GOT3 (cell line): ENCODE measurements at places on chromosomes 16 and 17.

DNA sequence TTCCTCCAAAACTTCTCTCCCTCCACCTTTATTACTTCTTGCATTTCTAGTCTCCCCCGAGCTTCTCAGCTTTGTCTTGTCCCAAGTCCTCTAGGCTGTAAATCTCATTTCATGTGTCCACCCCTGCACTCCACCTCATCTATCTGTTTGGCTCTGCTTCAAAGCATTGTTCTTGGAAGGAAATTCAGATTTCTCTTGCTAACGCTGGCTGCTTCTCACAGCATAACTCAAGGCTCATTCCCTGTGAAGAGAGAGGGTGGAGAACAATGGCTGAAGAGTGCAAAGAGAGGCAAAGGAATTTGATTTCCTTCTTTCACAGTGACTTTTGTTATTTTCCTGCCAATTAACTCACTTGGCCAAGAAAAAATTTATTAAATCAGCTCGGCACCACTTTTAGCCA is 476.5 kb downstream of the TMEM114 start:
- DNase-seq, result no peak

GRCh38 chr16:66511602-66512271 is 38.2 kb downstream of the TK2 start:
- DNase-seq, result no peak

DNA sequence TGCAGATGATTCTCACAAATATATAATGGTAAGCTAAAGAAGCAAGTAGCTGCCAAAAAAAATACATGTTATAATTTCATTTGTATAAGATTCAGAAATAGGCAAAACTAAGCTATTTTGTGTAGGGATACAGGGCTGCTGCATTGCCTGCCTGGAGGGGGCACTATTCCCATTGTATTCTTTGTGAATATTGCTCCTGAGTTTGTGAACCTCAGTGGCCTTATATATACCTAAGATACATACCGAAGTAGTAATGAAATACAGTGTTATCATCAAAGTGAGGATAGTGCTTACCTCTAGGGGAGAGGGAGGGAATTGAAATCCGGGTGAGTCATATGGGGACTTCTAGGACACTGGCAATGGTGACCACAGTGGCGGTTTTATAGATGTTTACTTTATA is 53.5 kb downstream of the C17orf58 start:
- DNase-seq, result no peak

- DNase-seq, result no peak
Observed at GRCh38 chr17:28634206-28634865, 10.6 kb downstream of the BLTP2 start.

DNA sequence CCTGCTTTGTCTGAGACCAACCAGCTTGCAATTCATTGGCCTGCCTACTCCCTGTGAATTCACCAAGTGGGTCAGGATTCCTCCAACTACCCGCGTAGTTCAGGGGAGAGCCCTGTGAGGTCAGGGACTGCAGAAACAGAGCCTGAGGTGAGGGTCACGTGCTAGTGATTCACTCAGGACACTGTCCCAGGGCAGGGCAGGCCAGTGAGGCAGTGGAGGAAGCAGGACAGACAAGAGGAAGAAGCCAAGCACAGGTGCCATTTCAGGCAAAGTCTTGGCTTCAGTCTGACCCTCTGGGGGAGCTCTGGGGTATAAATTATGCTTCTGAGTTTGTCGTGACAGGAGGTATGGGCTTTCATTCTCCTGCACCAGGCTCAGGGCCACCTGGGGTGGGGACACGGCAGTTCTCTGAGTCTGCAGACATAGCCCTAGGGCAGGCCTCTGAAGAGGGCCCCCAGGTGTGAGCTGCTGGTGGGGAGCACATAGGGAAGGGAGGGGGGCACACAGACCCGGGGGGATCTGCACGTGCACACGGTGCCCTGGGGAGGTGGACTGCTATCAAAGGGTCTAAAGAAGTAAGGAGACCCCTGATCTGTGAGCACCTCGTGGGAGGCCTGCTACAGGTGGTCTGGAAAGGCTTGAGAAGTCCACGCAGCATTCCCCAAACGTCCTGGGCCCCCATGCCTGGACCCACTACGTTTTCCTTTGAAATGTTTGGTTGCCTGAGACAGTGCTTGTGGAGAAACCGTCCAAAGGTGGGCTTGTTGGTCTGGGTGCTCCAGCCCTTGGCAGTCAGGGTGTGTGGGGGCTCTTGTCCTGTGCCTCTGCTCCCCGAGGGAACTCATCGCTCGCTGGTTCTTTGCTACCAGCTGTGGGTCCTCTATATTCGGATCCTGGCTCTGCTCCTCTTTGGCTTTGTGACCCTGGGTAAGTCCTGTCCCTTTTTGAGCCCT is 46.4 kb downstream of the NKD1 start:
- DNase-seq, result no peak

GRCh38 chr16:11256661-11257130 is 692 bp upstream of the SOCS1 start:
- peak; percentile 42 for DNase-seq

- no peak for DNase-seq
Observed at GRCh38 chr17:49511810-49512209, 16.7 kb downstream of the NGFR start.

DNA sequence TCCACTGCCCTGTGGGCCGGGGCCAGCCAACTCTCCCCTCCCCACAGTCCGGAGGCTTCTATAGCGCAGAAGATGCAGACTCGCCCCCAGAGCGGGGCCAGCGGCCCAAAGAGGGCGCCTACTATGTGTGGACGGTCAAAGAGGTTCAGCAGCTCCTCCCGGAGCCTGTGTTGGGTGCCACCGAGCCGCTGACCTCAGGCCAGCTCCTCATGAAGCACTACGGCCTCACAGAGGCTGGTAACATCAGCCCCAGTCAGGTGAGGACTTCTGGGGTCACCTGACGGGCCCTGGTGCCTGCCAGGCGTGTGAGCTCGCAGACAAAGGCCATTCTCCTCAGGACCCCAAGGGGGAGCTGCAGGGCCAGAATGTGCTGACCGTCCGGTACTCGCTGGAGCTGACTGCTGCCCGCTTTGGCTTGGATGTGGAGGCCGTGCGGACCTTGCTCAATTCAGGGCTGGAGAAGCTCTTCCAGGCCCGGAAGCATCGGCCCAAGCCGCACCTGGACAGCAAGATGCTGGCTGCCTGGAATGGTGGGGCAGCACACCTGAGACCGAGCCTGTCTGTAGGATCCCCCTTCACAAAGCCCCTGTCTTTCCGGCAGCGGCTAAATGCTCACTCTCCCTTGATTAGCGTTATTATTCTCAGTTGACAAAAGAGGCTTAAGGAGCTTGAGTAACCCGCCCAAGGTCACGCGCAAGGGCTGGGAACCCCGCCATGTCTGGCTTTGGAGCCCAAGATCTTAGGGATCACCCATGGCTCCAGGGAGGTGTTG is 3.9 kb downstream of the SPATA20 start:
- DNase-seq, result no peak

DNA sequence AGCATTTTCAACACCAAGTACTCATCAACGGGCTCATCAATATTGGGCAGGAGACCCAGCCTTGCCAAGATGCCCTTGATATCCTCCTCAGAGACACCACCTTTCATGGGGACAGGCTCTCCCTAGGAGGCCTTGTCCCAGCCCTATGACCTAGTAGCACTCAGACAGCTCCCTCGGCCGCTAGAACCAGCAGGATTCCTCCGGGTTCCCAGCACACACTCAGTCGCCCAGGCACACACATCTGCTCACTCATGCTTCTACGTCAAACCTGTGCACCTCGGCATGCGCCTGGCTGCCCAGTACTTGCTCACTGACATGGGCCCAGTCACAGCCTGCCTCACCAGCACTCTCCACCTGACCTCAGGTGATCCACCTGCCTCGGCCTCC is 17.0 kb downstream of the SRCIN1 start:
- DNase-seq, result no peak

DNA sequence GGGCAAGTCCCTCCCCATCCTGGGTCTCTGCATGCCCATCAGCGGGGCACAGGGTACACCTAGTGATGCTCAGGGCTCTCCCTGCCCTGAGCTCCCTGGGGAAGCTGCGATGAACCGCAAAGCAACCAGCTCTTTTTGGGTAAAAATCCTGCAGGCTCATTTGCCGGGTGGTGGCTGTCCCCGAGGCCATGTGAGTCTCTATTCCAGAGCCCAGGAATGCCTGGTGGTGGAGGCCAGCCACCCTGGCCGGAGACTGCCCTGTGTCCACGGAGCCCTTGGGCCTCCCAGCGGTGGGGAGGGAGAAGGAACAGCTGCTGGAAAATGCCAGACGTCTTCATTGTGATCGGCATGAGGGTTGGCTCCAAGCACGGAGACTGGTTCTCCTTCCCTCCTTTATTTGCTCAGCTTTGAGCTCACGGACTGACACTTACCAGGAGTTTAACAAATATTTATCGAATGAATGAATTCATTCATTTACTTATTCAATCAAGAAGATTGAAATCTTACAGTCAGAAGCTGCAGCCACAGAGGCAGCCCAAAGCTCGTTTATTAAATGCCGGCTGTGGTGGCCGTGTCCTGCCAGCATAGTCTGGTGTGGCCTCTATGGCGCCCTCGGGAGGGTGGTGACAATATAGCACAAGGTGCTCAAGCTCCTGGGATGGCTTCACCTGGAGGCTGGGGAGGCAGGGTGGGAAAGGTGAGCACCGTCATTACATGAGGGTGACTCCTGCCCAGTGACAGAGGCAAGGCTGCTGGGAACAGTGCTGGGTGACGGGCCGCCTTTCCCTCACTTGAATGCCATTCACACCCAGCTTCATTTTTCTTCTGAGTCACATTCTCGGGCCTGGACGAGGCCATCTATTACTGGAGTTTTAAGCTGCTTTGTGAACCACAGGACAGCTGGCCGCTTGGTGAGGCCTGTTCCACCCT is 31.1 kb upstream of the JPH3 start:
- DNase-seq, result no peak

DNA sequence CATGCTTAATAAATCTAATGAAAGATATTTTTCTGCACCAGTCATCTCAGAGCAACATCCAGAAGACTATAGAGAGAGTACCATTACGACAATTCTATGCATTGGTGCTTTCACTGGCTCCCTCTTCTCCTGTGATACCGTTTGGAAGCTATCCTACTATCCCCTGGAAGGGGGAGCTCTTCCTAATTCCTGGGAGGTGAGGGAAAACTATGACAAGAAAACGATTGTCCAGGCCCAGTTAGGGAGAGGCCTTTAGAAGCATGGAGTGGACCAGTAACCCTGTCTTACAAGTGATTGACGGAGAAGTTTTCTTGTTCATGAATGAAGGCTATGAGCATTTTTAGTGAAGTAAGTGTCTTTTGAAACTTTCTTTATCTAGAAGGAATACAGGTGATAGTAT is 150.2 kb downstream of the TANC2 start:
- DNase-seq, result no peak

DNA sequence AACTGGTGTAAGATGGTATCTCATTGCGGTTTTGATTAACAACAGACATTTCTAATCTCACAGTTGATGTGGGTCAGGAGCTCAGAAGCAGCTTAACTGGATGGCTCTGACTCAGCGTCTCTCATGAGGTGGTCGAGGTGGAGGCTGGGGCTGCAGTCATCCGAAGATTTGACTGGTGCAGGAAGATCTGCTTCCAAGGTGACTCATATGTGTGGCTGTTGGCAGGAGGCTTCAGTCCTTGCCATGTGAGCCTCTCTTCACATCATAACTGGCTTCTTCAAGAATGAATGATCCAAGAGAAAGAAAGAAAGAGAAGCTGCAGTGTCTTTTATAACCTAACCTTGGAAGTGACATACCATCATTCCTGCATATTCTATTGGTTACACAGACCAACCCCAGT is 376.1 kb downstream of the SEC14L1 start:
- no peak for DNase-seq

DNA sequence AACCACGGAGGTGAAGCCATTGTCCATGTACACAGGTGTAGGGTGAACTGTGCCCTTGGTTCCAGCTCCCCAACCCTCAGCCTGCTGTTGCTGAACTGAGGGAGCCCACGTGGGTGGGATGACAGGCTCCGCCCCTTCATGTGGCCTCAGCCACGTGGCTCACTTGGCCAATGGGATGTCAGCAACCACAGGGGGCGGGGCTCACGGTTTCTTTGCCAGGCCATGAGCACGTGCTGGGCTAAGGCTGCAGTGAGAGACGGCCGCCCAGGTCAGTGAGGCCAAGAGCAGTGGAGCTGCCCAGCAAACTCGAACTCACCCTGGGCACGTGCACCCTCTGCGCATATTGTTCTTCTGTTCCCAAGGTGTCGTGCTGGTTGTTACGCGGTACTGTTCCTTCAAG is 282.6 kb downstream of the IRF8 start:
- DNase-seq, result no peak

DNA sequence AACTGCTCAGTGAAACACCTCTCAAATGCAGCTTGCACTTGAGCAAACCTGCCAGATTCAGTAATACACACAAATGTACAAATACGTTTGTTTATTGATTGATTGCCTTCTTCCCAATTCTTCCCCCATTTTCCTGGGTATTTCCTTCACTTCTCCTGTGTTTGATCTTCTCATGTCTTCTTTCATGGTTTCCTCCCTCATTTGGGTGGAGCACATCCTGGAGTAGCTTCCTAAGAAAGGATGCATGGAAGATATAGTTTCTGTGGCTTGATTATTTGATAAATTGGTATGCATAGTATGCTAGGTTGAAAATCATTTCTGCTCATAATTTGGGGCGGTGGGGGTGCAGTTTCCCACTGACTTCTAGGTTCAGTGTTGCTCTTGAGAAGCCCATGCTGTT is 28.8 kb downstream of the JPH3 start:
- DNase-seq, result no peak

DNA sequence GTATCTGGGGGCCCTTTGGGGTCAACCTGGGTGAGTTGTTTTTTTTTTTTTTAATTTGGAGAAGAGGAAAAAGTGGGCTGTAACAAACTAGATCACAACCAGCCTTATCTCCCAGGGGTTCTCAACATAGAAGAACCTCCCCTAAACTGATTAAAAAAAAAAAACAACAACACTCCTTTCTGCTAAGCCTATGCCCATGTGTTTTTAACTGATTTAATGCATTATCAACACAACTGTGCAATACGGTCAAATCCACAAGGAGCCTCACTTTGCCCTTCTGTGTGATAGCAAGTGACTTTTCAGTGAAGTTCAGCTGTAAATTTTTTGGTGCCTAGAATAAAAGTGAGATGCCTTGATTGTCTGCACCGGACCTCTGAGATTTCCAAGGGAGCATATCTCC is 646 bp downstream of the MYH11 start:
- DNase-seq, result no peak

- DNase-seq, result no peak
Observed at GRCh38 chr17:7336240-7337175, at the start of gene ACAP1. ACAP1 (plus strand) TSS chr17:7336529; CDS start chr17:7336735, 206 bp downstream.

GRCh38 chr17:70091005-70091568 is 16.1 kb downstream of the KCNJ16 start:
- no peak for DNase-seq

- DNase-seq, result no peak
Observed at GRCh38 chr16:84597528-84597896, 20.4 kb downstream of the COTL1 start.
